Myocyte (in vitro differentiated cells): ENCODE measurements at places on chromosomes 12 and 14.

DNA sequence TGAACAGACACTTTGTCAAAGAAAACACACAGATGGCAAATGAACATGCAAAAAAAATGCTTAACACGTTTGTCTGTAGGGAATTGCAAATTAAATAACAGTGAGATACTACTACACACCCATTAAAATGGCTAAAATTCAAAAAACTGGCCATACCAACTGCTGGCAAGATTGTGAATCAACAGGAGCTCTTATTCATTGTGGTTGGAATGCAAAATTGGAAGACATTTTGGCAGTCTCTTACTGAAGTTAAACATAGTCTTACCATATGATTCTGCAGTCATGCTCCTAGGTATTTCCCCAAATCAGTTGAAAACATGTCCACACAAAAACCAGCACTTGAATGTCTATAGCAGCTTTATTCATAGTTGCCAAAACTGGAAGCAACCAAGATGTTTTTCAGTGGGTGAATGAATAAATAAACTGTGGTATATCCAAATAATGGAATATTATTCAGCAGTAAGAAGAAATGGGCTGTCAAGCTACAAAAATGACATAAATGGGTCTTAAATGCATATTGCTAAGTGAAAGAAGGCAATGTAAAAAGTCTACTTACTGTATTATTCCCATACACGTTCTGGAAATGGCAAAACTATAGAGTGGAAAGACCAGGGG lies 91.4 kb downstream of the PLEKHA5 start:
- DNase-seq, result no peak

GRCh38 chr12:16003460-16003859 lies 92.3 kb downstream of the DERA start:
- DNase-seq, result peak; percentile 67

GRCh38 chr14:60732840-60733483 lies 1.6 kb upstream of the MNAT1 start:
- DNase-seq, result no peak

- DNase-seq, result peak; percentile 66
These were observed 1.3 kb downstream of the BAZ2A start for GRCh38 chr12:56628671-56629458.

DNA sequence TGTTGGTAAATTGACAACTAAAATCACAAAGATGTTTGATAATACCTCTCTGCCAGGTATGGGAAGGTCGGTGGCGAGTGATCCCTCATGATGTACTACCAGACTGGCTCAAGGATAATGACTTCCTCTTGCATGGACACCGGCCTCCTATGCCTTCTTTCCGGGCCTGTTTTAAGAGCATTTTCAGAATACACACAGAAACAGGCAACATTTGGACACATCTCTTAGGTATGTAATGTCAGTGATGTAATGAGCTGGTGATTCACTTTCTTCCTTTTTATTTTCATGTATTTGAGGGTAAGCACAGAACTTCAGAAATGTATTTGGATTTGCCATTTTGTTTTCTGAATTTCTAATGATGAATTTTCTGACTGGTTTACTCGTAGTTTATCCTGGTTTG lies 42.6 kb upstream of the LRTM2 start:
- DNase-seq, result no peak

DNA sequence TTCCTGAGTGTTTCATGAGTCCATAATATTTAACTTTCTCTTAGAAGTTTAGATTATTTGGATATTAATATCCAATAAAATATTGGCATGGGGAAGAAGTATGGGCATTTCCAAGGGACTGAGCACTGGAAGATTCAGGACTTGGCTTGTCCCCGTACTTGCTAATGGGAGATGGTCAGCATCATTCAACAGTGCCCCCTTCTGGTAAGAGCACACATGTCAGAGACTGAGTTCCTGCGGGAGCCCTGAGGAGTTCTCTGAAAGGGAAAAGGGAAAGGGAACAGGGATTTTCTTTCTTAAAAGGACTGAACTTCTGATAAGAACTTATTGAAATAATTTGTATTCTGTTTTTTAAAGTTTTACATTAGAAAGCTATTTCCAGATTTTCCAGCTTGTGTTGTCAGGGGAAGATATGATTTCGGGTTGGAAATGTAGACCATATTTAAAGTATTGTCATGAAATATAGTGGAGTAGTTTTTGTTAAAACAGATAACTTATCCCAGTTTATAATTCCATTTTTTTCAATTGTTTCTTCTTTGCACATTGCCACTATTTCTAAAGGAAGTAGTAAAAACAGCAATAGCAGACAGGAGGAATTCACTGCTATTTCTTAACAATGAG lies 59.8 kb upstream of the C12orf71 start:
- DNase-seq, result peak; percentile 83

DNA sequence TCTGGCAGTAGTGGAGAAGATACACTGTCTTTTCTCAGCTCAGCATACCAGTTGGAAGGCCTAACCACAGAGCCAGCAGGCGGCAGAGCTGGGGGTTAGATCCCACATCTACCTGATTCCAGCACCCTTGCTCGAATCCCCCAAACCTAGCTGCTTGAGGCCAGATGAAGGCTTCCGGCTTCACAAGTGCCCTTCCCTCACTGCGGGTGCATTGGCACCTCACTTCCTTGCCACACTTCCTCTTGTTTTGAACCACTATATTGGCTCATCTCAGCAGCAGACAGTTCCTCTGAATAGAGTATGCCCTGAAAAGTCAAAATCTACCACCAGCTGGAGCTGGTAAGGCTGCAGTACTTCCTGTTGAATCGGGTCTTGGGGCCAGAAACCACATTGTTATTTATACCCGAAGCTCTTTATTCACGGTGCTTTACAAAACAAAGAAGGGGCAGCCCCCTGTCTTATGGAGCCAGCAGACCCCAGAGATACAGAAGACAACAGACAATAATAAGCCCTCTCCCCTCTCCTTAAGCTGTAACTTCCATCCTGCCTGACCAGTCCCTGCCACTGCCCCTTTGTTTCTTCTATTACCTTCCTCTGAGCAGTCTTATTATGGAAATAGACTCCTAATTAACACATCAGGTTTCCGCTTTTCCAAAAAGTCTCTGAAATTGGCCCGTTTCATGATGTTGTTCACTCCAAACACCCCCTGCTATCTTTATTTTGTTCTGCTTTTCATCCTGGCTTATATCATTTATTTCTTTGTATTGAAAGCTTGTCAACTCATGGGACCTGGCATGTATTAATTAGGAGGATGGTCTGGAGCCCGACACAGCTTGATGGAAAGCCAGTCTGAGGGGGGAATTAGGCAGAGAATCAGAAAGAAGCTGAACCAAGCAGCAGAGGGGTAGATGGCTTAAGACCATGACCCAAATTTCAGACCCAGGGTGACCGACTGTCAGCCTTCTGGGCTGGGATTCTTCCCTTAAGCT lies 233.5 kb downstream of the EFCAB11 start:
- peak; percentile 3 for DNase-seq

DNA sequence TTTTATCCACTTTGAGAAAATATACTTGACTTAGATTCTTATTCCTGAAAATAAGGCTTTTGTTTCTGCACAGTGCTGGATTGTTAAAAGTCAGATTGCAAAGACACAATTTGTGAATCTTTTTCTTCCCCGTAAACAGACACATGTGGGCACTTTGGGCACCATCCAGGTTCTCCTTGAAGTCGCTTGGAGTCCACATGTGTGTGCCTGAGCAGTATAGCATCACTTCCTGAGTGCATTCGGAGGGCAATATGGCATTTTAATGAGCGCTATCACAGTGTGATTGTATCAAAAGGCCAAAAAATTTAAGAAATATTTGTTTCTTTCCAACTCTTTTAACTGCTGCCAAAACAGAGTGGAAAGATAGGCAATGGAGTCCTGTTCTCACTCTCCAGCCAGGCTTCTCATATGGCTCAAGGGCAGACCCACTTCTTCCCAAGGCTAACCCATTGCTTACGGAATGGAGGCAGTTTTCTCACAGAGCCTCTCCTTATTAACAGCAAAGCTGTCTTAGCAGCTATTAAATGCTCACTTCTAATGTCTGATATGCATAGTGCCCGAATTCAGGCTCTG lies 397.1 kb downstream of the EGLN3 start:
- no peak for DNase-seq

DNA sequence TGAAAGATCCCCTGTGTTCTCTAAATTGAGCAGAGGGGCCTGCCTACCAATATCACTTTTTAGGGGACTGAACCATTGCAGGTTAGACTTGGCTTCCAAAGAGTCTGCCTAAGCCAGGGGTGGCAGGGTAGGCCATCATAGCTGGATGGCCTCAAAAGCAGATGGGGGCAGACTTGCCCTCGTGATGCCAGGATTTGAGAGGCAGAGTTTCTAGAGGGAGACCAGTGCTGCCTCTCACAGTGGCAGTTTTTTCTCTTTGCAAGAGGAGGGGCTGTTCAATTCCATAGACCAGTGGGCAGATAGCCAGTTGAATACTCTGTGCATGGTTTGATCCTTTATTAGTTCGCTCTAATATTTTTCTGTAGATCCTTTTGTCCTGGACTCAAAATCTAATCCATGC lies 23.8 kb upstream of the SMCO2 start:
- DNase-seq, result no peak

DNA sequence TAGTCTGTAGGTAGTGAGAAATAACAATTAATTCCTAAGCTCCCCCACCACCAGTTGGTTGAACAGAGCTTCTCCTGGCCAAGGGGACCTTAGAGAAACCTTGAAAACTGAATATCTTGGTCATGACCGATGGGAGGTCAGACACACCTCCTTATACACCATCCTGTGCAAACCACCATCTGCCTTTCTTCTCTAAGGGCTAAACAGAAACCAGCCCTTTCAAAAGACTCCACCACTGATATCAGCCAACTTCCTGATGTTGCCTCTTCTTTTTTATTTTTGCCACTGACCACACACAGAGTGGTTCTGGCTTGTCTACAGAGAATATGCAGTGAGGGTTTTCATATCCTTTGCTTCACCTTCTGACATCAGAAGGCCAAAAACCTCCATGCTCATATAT lies 977.7 kb upstream of the SEL1L start:
- DNase-seq, result no peak

DNA sequence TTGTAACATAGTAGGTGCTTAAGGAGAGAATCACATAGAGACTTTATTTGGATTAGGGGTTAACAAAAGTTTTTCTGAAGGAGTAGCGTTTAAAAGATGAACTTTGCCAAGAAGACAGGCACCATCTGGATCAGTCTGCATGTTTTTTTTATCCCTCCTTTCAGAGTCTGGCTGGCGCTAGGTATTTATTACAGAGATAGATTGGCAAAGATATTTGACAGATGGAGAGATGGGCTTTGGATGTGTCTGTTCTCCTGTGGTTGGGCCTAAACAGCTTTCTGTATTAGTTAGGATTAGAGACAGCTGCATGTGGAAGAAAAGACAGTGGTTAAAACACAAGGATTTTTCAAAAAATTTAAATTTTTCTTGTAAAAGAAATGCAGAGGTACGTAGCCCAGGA lies 133.9 kb downstream of the C12orf75 start:
- DNase-seq, result peak; percentile 53

GRCh38 chr12:11877102-11877826 lies 193.5 kb upstream of the BCL2L14 start:
- peak; percentile 24 for DNase-seq

DNA sequence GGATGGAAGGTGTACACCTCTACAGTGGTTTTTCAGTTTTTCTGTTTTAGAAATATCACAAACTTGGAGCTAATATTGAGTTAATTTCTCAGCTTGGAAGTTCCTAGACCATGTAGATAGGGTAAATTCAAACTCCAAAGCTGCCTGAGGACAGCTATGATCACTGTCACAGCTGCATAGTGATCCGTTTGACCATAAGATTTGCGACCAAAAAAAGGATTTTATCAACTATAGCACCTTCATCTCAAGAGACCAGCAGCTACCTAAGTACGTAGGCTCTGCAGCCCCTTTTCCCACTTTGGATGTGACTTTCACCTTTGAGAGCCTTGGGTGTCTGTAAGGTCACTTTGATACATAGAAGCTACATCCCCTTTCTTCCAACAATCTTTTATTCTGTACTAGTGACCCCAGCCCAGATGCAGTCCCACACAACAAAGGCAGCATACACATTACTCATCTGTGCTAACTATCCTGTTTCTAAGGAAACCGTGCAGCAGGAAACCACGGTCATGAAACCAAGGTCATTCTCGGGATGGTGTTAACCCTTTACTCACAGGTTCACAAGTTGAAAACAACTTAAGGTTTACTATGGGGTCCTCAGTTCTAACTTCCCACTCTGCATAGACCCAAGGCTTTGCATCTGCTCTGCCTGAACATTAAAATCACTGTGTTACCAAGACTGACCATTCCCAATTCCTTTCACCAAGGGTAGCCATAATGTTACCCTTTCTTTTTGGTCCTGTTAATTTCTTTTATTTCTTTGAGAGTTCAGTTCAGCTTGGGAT lies 75.4 kb downstream of the IFT81 start:
- DNase-seq, result peak; percentile 39

DNA sequence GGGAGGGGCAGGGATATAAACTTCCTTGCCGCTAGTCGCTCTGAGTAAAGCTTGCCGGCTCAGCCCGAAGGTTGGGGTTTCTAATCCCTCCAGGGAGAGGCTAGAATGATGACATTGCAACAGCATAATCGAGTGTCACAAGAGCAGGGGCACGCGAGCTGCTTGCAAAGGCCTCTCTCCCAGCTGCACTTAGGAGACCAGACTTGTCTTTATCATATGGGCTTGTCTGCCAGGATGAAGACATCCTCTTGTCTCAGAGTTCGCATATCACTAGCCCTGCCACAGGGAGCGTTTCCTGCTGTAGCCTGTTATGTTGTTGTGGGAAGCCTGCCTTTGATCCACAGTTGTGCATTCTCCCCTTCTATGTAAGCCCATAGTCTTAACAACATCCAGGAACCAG lies 180.0 kb downstream of the ESR2 start:
- DNase-seq, result peak; percentile 38

- DNase-seq, result peak; percentile 87
These were observed 25.1 kb upstream of the ATP2B1 start for GRCh38 chr12:89733579-89734201.

DNA sequence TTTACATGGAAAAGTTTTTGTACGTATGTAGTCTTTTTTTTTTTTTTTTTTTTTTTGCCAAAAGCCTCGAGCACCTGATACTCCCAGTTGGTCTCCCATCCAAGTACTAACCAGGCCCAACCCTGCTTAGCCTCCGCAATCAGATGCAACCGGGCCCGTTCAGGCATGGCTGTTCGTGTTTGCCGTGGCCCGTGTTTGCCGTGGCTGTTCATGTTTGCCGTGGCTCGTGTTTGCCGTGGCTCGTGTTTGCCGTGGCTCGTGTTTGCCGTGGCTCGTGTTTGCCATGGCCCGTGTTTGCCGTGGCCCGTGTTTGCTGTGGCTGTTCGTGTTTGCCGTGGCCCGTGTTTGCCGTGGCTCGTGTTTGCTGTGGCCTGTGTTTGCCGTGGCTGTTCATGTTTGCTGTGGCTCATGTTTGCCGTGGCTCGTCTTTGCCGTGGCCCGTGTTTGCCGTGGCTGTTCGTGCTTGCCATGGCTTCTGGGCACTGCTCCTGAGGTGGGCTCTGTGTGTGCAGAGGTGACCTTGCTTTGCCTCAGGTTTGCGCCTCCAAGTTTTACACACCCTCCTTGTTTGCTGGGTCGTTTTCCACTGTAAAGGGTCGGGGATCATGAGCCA lies 26.8 kb upstream of the MMP17 start:
- DNase-seq, result no peak

DNA sequence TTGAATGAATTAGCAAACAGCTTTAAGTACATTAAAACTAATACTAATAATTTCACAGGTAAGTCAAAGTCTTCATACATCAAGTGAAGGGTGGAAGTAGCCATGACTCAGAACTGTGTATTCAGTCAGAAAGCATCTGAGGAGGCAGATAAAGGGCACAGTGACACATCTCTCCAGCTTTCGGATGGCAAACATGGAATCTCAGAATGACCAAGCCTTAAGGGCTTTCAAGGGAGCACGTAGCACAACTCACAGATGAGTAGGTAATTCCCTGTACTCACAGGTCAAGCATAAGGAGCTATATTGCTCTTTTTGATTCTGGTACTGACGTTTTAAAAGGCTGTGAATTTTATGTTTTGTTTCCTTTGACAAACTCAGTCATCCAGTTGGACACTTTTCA lies 56.0 kb downstream of the MDGA2 start:
- DNase-seq, result no peak
